Hematopoietic multipotent progenitor cell treated with erythropoietin and hydrocortisone succinate and interleukin-3 and kit ligand, for 6 days (in vitro differentiated cells): ENCODE measurements at places on chromosomes 11 and 22.

GRCh38 chr22:18071968-18072310 is 5.9 kb upstream of the PEX26 start:
- no peak for DNase-seq

DNA sequence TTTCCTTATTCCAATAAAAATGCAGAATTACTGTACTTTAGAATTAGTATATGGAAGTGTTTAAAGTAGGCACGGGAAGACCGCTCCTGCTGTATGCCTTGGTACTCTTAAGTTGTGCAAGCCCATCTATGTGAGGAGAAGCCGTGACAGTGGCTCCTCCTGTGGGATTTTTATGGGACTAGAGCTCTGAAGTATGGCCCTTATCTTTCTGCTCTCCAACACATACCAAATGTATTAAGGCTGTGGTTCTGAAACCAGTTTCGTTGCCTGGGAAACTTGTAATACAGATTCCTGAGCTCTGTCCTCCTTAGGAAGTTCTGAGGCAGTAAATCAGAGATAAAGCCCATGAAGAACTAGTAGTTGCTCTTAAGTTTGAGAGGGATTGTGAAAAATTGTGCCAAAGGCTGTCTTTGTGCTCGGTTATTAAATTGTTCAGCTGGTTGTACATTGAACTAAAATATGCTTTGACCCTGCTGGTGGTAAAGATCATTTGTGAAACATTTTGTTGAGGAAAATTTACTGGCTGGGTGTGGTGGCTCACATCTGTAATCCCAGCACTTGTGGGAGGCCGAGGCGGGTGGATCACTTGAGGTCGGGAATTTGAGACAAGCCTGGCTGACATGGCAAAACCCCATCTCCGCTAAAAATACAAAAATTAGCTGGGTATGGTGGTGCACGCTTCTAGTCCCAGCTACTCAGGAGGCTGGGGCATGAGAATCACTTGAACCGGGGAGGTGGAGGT is 29.3 kb downstream of the RTN3 start:
- DNase-seq: peak; percentile 25

GRCh38 chr22:19194766-19195536 is 16.4 kb upstream of the SLC25A1 start:
- no peak for DNase-seq

DNA sequence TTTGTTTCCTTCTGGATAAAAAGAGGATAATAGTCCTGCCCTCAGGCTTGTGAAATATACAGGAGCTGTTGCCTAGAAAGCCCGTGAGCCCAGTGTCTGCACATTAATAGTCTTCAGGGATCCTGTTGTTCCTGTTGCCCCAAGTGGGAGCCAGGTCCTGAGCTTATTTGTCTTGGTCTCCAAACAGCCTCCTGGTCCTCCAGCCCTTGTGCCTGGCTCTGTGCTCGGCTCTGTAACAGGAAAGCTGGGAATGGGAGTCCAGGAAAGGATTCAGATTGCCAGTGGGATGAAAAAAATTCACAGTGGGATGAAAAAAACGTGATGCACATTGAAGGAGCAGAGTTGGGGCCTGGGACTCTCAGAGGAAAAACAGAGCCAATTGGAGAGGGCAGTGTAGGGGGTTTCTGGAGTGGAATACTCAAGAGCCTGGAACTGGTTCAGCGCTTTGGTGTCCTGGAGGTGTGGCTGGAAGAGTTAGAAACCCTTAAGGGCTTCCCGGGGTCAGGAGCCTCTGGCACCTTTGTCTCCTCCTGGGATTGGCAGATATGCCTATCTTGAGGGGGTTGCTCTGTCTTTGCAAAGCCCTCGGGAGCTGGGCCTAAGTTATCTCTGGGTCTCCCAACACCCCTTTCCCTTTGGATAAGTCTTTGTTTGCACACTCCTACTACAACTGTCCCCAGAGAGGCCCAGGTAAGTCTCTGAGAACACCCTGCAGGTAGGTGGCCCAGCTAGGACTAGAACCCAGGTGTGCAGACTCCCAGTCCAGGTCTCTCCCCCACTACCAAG is 2.3 kb upstream of the INPPL1 start:
- no peak for DNase-seq

DNA sequence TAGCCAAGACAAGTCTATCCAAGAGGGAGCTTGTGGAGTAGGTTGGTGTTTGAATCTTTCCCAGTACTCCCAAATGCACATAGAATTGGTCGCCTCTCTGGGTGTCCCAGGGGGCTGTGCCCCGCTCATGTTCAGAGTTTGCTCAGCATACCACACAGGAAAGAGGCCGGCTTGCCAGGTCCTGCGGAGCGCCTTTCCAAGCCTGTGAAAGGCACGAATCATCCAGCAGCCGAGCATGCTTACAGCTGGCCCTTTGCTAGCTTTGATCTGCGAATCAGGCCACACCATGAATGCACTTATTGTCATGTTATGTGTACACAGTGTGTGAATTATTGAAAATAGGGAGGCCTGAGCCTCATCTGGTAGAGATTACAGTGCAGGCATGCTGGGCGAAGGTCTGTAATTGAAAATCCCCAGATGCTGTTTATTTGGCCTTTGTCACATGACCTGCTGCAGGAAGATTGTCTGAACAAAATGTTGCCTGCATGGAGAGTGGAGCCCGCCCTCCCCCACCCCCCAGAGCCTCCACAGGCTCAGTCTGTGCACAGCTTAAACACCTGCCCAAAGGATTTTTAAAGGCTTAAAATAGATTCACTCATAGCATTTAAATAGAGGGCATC is 163.3 kb upstream of the RASSF10 start:
- no peak for DNase-seq

DNA sequence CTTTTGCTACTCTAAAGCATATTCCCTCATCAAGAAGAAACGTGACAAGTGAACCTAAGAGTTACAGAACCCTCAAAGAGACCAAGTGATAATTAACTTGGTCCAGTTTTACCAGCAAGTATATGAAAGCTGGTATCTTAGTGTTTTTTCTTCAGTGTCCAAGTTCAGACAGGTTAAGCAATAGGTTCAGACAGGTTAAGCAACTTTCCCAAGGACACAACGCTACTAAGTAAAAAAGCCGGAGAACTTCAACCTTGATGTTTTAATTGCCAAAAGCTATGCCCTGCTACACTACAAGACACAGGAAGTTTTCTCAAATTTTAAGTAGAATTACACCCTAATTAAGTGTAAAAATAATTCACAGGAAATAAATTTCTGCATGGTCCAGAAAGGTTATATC is 30.0 kb upstream of the ARHGAP32 start:
- DNase-seq: no peak

- DNase-seq: no peak
Measured at GRCh38 chr22:40685406-40685805, 6.1 kb downstream of the MCHR1 start.

DNA sequence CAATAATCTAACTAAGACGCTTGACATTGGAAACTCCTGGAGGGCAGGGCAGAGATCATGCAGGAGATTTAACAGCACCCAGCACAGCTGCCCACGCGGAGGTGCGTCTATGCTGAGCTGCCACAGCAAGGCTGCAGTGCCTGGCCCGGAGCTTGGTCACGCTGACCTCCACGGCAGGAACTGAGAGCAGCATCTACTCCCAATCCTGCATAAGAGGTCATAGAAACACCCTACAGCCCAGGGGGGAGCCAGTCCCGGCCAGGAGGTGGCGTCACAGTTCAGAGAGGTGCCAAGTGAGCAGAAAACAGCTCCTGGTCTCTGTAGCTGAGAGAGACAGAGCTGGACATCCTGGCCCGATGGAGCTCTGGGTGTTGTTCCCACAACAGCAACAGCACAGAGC is 121.1 kb upstream of the TMEM45B start:
- DNase-seq: peak; percentile 15

GRCh38 chr22:35721960-35722359 is 4.3 kb downstream of the APOL5 start:
- DNase-seq: peak; percentile 17

DNA sequence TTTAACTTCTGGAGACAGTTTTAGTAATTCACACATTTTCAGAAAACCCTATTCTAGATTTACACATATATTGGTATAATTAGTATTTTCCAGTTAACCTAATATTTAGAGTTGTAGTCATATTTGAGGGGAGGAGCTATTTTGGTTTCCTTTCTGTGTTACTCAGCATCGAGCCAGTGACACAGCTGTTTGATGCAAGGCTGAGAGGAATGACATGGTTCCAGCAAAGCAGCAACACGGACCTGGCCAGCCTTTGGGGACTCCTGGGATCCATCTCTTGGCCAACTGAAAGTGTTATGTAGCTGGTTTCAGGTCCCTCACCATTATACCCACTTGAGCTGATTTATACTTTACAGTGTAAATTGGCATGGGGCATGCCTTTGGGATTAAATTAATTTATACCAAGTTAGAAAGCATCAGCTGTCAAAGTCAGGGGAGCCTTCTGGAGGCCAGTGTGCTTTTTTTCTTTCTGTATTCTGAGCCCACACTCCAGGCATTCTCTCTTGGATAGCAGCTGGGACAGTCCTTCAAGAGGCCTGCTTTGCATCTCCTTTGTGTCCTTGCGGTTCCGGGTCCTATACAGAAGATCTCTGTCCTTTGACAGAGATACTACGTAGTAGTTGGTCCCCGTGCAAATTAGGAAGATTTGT is 91.3 kb upstream of the SLC25A18 start:
- DNase-seq: no peak

GRCh38 chr22:26377170-26377830 is 51.8 kb upstream of the ASPHD2 start:
- DNase-seq: peak; percentile 22

DNA sequence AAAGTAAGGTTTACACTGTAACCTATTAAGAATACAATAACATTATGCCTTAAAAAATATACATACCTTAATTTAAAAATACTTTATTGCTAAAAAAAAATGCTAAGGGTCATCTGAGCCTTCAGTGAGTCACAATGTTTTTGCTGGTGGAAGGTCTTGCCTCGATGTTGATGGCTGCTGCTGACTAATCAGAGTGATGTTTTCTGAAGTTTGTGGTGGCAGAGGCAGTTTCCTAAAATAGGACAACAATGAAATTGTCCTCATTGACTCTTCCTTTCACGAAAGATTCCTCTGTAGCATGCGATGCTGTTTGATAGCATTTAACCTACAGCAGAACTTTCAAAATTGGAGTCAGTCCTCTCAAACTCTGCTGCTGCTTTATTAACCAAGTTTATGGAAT is 97.6 kb downstream of the FAT3 start:
- no peak for DNase-seq

DNA sequence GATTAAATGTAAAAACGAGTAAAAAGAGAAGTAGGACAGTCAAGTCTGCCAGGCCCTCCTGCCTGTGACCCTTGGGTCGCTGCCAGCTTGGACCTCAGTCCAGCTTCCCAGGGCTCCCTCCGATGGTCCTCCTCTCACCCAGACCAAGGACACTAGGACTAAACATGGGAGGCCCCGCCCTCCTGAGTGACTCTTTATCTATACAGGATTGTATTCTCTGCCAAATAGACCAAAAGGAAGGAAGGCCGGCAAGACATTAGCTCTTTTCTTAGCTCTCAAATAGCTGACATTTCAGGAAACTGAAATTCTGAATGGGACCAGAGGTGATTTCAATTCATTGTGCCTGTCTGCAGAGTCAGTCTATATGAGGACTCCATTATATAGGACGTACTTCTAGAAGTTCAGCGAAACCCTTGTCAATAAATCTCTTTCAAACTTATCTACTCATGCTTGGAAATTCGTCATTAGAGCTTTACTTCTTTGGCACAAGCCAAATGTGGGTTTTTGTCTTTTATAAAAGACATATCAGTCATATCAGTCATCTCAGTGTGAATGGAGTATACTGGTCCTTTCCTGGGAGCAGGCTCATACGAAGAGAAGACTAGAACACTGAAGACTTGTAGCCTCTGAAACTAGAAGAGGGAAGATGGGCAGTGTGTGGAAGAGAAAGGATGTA is 28.5 kb downstream of the ADORA2A start:
- peak; percentile 65 for DNase-seq

DNA sequence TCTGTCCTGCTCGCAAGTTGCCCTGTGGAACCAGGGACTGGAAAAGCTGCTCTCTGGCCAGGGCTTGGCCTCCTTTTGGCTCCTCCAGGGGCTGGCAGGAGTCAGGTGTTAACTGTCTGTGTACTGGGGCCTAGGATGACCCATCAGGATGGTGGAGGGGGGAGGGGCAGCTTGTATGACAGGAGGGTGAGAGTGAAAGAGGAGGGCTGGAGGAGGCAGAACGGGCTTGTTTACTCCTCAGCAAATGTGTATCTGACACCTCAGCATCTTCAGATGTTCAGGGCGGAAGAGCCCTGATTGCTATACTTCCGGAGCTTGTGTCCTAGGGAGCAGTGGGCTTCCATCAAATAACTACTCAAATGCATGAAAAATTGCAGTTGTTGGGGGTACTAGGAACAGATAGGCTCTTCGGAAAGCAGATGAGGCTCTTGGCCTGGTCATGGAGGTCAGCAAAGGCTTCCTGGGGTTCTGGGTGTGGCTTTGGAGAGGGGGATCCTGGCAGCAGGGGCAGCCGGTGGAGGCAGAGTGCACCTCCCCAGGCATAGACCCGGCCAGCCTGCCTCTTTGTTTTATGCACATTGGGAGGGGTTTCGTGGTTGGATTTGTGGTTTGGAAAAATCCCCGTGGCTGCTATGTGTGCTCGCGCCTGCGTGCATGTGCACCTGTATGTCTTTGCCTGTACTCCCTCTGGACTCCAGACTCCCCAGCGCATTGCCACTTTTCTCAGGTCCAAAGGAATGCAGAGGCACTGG is 31.2 kb downstream of the CD82 start:
- DNase-seq: peak; percentile 26

DNA sequence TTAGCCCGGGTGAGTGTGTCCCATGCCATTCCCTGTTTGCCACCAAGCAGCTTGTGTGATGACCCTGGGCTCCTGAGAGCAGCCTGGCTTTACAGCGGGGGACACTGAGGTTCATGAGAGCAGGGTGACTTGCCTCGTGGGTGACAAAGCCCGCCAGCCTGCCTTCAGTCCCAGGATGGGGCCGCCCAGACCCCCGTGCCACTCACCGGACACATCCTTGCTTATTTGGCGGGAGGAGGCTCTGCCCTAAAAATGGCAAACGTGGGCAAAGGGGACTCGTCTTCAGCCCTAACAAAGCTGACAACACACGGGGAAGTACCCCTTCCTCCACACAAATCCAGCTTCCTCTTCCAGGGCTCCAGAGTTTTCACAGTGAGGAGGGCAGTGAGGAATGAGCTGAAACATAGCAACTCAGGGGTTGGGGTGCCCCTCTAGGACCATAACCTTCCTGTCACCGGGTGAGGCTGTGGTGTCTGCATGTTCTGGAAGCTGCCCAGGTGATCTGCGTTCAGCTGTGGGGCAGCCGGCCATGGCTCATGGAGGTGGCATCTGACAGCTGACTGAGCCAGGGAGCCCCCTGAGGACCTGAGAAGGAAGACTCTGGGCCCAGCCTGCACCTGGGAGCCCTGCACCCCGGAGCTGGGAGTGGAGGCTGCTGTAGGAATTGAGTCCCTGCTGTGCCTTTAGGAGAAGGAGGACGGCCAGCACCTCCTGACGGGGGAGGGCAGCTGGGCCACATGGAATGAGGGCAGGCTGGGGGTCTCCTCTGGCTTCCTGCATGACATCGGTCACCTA is 16.7 kb downstream of the RIBC2 start:
- no peak for DNase-seq

DNA sequence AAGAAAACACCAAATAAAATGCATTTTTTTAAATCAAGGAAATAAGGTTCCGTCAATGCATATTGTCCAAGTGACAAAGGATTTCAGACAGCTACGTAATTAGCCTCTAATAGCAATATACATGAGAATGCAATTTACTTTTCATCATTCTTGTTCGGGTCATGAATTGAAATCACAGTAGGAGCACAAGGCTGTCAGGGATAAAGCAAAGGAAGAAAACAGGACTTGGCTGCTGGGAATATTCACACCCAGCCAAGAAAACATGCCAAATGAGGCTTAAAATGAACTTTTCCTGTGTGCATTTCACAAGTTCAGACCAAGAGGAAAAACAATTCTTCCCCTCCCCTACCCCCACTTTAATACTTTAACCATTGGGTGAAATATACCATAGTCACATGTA is 188.6 kb downstream of the CWF19L2 start:
- no peak for DNase-seq

- no peak for DNase-seq
Measured at GRCh38 chr22:23495614-23496444, 84.3 kb downstream of the IGLL1 start.
